Cerebellar nuclear complex (tissue), 1 donor: ENCODE measurements at places on chromosomes 7 and 10.

DNA sequence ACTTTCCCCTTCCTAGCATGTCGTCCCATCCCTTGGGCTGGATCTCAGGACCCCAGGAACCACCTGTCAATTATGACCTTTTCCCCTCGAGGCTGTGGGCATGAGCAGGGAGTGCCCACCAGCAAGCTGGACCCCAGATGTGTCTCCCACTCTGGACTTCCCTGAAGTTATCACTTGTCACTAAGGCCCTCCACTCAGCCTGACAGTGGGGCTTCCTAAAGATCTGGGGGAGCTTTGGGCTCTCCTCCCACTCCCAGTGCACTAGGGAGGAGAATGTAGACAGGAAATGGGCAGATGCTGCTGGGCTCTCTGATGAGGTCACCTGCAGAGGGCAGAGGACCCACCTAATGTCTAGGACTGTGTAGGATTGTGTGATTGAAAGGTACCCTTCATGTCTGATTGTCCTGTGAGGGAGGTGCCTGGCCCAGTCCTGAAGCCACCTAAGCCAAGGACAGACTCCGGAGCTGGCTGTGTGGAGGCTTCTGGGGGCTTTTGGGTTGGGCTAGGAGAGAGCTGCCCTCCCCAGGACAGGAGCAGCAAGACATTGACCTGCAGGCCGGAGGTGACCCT, 18.7 kb downstream of the MYO1G start:
- DNase-seq = no peak

- no peak for DNase-seq
Measured at GRCh38 chr10:22712956-22713852, 1.2 kb downstream of the PIP4K2A start.

- no peak for DNase-seq
Measured at GRCh38 chr7:120334475-120334874, 61.5 kb downstream of the KCND2 start.

DNA sequence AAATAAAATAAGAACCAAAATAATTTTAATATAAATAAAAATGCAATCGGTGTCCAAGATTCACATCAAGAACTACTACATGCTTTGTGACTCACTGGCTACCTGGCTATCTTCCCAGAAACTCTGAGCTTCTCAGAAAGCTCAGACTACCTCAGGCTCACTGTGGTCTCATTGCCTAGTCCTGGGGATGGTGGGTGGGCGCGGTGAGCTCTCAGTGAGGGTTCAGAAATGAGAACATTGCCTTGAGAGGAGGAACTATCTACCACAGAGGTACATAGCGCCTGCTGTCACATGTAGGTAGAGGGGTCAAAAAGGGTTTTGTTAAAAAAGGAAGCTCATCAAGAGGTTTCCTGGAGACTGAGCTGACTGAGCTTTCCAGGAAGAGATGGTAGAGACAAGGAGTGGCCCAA, 108.0 kb downstream of the WDFY4 start:
- DNase-seq = no peak

- no peak for DNase-seq
Measured at GRCh38 chr7:2248984-2249694, 7.1 kb downstream of the NUDT1 start.

DNA sequence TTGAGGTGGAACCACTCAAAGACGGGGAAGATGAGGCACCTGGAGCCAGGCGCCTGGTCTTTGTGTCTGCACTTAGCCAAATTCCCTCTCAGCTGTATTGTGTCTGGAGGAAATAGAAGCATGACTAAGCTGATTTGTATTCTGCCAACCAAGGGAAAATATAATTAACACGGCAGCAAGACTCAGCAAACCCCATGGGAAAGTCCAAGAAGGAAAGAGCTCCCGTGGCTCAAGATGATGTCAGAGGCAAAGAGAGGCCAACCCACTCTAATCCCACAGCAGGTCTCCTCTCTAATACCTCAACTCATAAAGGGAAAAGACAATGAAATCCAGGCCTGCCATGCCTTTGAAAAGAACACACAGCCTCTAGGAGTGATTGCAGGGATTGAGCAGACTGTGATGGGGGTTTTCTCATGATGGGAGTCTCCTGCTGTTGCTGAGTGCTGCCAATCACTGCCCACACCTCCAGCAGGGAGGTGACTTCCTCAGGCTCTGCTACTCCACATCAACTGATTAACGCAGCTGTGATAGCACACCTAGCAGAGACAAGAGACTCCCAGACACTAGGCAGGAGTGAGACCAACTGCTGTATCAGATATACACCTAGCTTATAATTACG, 255.5 kb upstream of the C7orf33 start:
- no peak for DNase-seq

DNA sequence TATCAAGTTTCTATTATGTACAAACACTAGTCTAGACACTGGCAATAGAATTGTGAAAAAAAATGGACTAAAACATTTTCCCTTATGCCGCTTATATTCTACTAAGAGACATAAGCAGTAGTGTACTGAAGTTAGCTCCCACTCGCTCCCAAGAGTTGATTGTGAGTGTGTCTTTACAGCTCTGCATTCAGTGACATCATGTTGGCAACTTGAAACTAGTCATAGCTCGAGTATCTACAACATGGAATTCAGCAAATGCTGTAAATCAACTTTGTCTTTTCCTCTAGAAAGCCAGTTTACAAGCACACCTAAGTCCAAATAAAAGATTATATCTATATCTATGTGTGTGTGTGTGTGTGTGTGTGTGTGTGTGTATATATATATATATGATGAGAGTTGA, 58.8 kb upstream of the MAGI2 start:
- DNase-seq = no peak

DNA sequence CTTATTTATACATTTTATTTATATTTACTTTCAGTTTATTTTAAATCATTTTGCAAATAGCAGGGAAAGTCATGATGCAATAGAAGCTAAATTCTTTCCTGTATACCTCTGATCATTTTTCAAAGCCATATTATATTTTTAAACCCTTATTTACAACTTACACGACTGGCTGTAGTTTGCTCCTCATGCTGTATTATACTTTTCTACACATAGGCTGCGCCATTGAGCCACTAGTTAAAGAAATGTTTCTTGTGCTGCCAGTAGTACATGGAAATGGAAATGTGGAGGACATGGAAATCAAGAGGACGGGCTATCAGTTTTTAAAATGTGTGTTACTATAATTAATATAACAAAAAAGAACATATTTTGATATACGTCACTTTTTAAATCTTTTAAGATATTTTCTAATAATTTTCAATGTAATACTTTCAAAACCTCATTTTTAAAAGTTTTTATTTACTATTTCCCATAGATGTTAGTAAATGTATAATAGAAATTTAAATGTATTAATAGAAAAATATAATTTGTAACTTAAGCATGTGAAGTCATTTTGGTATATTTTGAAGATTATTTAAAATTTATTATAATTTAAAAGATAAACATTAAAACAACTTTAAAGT, 118.5 kb downstream of the VTI1A start:
- DNase-seq = no peak

- DNase-seq = no peak
Measured at GRCh38 chr7:1663857-1664651, 6.0 kb upstream of the ELFN1 start.

GRCh38 chr10:91570220-91570619, 62.7 kb downstream of the PPP1R3C start:
- DNase-seq = no peak

- DNase-seq = no peak
Measured at GRCh38 chr10:86215712-86216111, 150.9 kb downstream of the GRID1 start.

DNA sequence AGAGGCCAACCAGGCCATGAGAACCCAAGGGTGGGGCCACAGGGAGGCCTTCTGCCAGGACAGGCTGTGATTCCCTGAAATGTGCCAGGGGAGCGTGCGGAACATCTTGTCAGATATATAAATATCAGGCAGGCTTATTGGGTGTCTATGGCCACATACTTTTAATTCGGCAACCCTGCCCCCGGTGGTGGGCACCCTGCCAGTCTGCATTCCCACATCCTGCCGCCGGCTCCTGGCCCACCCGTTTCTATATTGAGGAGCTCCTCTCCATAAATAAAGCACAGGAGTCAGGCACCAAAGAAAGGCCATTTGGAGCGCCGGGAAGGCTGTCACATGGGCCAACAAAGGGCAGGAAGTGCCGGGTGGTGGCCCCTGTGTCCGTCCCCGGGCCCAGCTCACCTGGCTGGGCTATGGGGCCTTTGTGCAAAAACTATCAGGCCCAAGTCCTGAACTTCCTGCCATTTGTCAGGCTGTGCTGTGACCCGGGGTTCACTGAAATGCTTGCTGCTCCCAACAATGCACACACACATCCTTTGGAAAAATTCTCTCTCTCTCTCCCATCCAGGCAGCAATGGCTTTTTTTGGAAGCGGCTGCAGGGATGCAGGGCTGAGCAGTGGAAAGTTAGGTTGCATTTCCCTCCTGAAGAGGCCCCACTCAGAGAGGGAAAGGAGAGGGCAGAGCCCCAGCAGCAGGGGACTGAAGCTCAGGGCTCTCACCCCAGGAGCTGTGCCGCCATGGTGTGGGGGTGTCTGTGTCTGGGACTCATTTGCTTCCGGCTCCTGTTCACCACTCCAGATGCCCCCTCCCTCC, 25.0 kb upstream of the PODXL start:
- DNase-seq = no peak

GRCh38 chr7:25565002-25565401, 336.7 kb upstream of the NPVF start:
- no peak for DNase-seq

GRCh38 chr7:23358152-23358674, 59.1 kb downstream of the MALSU1 start:
- no peak for DNase-seq
